ENCODE measurements at places on chromosomes 7 and 10. TPM values are rescaled to one million over a fixed set of nuclear protein-coding genes. Genes with fewer than 3 reads are reported as not detected.

GRCh38 chr10:43156590-43157341 lies 18.5 kb downstream of the CSGALNACT2 start:
- H3K27me3 ChIP-seq = no peaks in the 10 kb centered on the region
- H3K4me1 ChIP-seq = peaks cover 4% of the 10 kb centered on the region

DNA sequence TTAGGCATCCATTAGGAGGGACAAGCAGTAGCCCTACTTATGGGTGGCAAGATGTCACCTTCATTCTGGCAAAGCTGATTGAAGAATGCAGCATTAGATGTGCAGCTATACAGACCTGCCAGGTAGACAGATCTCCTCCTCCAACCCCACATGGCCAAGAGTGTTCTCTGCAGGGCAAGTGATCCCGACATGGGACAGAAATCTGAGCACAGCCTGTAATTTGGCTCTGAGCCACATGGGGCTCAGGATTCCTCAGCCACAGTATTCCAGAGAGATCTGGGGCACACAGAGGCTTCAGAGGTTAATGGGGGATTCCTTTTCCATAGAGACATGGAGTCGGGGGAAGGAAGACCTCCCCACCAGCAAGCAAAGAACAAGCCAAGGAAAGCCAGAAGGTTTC lies 58.7 kb upstream of the GDF10 start:
- DNase-seq = no peak
- no peaks in the 10 kb centered on the region for H3K4me1 ChIP-seq
- no peak overlapping the region for H3K27ac ChIP-seq

- H3K27me3 ChIP-seq = no peaks in the 10 kb centered on the region
- no peak overlapping the region for H3K27ac ChIP-seq
- H3K36me3 ChIP-seq = no peaks in the 10 kb centered on the region
- H3K4me1 ChIP-seq = no peaks in the 10 kb centered on the region
- H3K4me3 ChIP-seq = no peak overlapping the region
- DNase-seq = no peak
Observed at GRCh38 chr10:6036861-6037321, 25.3 kb downstream of the IL2RA start.

DNA sequence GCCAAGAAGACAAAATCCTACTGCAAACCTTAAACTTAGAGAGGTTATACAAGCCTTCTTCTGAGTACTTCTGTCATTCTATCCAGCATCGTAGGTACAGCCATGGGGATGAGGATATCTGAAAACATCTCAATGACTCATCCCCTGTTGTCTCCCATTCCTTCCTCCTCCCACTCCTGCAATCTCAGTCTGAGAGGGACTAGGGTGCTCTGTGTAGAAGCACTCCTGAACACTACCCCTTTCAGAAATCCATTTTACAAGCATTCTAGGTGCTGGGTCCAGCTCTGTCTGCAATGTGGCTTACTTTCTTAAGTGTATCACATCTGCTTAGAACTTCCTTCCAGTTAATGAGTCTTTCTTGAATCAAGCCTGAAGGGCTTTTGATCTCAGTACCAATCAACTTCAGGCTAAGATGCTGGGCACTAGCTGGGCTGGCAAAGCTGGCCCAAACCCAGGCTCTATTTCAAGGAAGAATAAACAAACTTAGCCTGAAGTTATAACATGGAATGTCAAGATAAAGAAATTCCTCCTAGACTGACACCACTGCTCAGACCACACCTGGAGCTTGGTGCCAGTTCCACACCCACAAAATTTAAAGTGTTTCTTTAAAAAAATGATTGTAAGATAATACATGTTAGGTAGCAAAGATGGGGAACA lies 270.3 kb upstream of the AOAH start:
- no peaks in the 10 kb centered on the region for H3K27me3 ChIP-seq
- DNase-seq = no peak
- no peak overlapping the region for H3K4me3 ChIP-seq

GRCh38 chr7:106947244-106947728 lies 82.2 kb downstream of the PIK3CG start:
- peak; percentile 76 for DNase-seq
- H3K4me3 ChIP-seq = no peak overlapping the region
- H3K4me1 ChIP-seq = no peaks in the 10 kb centered on the region
- no peaks in the 10 kb centered on the region for H3K36me3 ChIP-seq

DNA sequence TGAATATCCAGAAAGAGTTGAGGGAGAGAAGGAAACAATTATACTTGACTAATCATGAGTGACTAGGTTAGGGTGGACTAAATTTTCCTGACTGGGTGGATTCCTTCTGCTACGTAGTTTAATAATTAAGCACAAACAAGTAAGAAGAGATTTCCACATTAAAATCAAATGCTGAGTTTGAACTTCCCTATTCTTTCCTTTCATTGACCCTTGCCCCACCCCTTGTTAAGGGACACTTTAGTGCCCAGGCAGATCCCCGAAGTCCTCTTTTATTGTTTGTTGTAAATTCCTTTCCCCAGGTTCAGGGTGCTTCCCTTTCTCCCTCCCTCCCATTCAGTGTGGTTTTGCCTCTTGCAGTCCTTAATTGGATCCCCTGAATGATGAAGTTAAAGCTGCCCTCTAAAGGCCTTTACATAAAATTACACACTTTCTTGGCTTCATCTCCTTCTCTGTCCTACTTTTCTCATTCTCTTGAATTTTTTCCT lies 8.8 kb upstream of the SPAM1 start:
- DNase-seq = no peak
- H3K27me3 ChIP-seq = no peaks in the 10 kb centered on the region
- no peak overlapping the region for H3K4me3 ChIP-seq
- no peaks in the 10 kb centered on the region for H3K4me1 ChIP-seq

FRMD4A gene
- total RNA-seq = 18.4 TPM

EPO gene
- not detected for total RNA-seq

ZCWPW1 gene
- total RNA-seq = 4.9 TPM

FAM24B gene
- total RNA-seq = 2.5 TPM
